CD4-positive, alpha-beta T cell treated with Interleukin-6 for 4 hours (primary cell): ENCODE measurements at places on chromosomes 1 and 21.

GRCh38 chr1:232457595-232457994 lies 172.3 kb downstream of the SIPA1L2 start:
- no peak for DNase-seq

DNA sequence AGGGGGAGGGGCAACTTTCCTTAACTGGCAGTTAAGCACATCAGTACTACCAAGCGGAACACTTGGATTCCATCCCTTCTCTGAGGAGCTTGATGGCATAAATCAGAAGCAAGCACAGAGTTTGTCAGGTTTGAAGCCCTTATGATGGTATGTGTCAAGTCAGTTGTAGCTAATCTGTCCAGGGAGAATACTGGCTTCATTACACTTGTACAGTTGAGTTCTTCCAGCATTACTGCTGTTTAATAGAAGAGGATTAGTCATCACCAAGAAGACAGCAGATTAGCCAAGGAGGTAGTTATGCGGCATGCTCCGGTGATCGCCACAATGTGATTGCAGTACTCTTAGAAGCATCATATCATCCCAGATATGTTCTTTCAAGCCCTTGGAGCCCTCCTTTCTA lies 2.1 kb upstream of the TDRD5 start:
- no peak for DNase-seq

GRCh38 chr1:1196431-1197187 lies 9.8 kb downstream of the TNFRSF18 start:
- no peak for DNase-seq

DNA sequence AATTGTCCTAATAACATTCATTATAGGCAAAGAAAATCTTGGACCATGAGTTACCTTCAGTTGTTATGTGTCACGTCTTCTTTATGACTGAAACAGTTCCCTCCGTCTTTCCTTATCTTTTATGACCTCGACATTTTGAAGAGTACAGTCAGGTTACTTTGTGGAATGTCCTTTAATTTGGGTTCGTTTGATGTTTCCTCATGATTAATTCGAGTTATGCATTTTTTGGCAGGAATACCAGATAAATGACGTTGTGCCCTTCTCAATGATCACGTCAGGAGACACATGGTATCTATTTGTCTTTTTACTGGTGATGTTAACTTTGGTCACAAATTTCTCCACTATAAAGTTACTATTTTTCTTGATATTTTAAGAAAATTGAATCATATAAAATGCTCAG lies 17.3 kb upstream of the KLF17 start:
- DNase-seq: no peak

- DNase-seq: no peak
Measured at GRCh38 chr1:40838045-40838979, 23.9 kb downstream of the CITED4 start.

- DNase-seq: no peak
Measured at GRCh38 chr1:34846265-34846664, 13.3 kb downstream of the SMIM12 start.

GRCh38 chr1:196517193-196517592 lies 91.0 kb downstream of the KCNT2 start:
- no peak for DNase-seq

- no peak for DNase-seq
Measured at GRCh38 chr1:88670462-88670861, 13.6 kb upstream of the PKN2 start.

DNA sequence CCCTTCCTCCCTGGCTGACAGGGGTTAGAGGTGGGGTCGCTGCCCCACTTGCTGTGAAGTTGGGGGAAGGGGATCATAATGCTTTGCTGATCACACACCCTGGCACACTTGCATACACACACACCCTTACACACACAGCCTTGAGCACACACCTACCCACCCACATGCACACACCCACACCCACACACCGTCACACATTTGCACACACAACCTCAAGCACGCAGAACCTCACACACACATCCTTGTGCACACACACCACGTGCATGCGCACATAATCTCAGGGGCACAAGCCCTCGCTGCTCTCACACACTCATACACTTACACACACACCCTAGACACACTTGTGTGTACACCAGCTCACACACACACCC lies 16.4 kb upstream of the TNFRSF8 start:
- no peak for DNase-seq

DNA sequence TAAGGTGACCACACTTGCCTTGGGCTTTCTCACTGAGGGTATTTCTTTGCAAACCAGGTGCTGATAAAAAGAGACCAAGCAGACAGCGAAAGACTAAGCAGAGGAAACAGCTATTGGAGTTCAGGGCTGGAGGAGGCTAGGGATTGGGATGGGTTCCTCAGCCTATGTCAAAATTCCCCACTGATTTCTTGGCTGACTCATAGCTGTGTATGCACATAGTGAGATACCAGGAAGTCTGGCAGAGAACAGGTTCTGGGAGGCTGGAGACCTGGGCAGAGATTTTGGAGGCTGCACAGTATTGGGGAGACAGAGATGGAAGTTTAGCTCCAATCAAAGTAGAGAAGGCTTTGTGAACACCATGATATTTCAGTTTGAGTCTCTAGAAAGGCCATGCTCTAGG lies 25.3 kb downstream of the YARS1 start:
- DNase-seq: no peak

GRCh38 chr1:227548448-227548847 lies 14.9 kb upstream of the ZNF678 start:
- DNase-seq: no peak

GRCh38 chr1:200231787-200232231 lies 178.0 kb downstream of the ZNF281 start:
- no peak for DNase-seq

DNA sequence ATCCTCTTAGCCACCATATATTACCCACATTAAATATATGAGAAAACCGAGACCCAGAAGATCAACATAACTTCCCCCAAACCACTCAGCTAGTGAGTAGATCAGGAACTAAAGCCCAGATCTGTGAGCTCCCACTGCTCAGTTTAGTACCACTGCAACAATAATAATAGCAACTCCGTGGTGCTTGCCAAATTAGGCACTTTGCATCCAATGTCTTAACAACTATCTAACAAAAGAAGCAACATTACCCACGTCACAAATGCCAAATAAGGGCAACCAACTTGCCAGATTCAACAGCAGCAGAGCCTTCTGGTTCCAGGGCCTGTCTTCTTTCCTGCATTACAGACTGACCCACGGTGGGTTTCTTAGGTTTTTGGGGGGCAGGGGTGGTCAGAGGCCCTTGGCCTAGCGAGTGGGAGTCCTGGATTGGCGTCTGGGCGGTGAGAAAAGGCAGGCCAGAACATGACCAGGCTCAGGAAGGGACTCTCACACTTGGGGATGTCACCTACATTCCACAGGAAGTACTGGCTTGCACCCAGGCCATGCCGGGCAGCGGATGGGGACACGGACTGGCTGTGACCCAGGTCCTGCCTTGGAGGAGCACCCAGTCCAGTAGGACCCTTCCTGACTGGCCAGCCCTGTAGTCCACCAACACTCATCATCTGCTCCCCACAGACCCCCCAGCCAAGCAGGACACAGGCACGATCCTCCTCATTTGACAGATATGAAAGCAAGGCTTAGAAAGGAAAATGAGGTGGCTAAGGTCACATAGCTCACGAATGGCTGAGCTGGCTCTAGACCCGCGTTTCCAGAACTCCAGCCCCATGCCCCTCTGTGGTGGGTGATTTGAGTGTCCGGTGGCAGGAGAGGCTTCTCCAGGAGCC lies 4.6 kb downstream of the HCRTR1 start:
- no peak for DNase-seq

DNA sequence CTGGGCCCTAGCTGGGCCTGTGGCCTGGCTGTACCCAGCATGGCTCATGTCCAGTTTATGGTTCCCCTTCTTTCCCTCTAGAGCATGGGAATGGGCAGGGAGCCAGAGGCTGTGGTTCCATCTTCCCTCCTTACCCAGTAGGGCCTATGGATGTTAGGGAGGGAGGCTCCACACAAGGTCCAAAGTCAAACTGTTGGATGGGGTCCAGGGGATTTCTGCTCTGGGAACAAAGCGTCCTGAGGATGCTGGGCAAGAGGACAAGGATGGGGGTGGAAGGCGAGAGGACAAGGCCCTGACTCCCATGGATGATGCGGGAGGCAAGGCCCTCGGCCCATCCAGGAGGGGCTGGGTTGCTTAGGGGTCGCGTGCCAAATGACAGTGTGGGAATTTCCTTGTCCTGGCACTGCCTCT lies 17.3 kb downstream of the CSF1 start:
- no peak for DNase-seq

- no peak for DNase-seq
Measured at GRCh38 chr21:45244799-45245340, 42.8 kb downstream of the POFUT2 start.

GRCh38 chr21:38567335-38567969 lies 69.2 kb upstream of the ERG start:
- DNase-seq: no peak

GRCh38 chr1:203289281-203289981 lies 15.9 kb upstream of the BTG2 start:
- peak; percentile 88 for DNase-seq

DNA sequence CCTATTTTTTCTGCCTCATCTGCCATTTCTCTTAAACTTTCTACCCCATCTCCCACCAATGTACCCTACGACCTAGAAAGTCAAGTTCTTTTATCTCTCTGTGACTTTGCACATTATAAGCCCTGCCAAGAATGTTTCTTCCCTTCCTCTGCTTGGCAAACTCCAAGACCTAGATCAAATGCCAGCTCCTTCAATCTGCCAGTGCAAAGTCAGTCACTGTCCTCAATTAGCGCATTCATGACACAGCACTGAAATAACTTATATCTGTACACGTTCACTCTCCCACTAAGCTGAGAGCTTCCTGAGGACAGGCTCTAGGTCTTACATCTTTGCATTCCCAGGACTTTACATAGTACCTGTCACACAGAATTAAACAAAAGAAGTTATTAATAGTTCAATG lies 21.4 kb upstream of the LSM10 start:
- DNase-seq: no peak

- no peak for DNase-seq
Measured at GRCh38 chr1:216627252-216627651, 96.0 kb downstream of the ESRRG start.

- no peak for DNase-seq
Measured at GRCh38 chr1:117611894-117612483, 6.1 kb downstream of the TENT5C start.

DNA sequence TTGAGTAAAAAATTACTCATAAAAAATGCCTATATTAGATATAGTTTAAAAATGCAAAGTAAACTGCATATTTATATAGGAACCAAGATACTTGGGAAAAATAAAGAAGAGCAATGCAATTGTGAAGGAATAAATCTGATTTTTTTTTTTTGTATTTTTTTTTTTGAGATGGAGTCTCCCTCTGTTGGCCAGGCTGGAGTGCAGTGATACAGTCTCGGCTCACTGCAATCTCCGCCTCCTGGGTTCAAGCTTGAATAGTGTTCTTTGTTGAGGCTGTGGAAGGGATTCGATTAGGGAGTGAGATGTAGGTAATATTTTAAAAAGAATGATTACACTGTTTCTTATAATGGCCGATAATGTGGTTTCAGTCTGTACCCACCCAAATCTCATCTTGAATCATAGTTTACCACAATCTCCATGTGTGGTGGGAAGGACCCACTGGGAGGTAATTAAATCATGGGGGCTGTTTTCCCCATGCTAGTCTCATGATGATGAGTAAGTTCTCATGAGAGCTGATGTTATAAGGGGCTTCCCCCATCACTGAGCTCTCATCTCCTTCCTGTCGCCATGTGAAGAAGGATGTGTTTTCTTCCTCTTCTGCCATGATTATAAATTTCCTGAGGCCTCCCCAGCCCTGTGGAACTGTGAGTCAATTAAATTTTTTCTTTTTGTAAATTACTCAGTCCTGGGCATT lies 1765.9 kb downstream of the PLA2G4A start:
- no peak for DNase-seq

- DNase-seq: peak; percentile 11
Measured at GRCh38 chr1:97668945-97669344, 251.9 kb downstream of the DPYD start.

DNA sequence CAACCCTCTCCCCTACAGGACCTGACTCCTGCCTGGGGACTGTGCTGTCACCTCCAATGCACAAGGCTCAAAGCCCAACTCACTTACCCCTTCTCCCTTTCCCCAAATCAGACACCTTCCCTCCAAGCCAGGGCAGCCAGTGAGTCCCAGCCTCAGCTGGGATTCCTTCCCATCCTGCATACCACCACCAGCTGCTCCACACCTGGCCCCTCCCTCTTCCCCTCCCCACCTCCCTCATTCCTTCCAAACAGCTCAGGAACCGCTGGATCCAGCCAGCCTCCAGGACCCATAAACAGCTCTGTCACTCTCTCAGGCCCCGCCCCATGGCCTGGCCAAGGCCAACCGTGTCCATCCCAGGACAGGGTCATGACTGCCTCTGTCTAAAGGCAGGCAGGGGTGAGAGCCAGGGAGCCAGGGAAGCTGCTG lies 41.4 kb downstream of the ACOT7 start:
- no peak for DNase-seq

DNA sequence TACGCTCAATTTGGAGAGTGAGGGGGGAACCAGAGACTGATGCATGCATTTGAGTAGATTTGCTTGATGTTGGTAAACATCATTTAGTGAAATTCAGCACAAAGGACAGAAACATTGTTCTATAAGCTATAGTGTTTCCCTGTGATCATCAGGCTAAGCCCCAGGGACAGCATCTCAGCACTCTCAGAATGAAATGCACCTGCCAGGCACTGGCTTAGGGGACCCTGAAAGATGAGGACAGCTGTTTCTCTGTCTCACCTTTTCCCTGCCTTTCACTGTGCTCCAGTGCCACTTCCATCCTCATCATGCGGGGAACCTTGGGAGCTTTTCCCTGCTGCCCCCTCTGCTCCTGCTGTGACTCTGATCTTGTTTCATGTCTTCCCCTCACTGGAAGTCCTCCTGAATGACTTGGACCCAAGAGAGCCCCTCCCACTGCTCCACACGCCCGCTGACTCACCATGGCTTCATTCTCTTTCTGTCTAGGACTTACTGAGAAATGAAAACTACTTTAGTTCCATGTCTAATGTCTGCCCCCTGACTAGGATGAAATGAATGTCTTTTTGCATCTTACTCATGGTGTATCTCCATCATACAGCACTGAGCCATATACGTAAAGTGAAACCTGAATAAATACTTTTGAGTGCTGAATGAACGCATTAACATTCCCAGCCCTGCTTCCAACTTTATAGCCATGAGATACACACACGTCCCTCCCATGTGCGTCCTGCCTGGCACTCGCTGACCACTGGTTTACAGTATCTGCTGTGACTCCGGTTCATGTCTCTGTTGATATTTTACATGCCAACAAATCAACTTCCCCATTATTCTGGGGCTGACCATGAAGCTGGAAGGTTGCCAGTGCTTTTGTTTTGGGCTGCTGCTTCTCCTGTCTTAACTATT lies 182.0 kb downstream of the PCP4 start:
- no peak for DNase-seq
